ENCODE measurements at places on chromosomes 7 and 10.

GRCh38 chr10:132626019-132626760, 88.6 kb downstream of the INPP5A start:
- DNase-seq: no peak

GRCh38 chr7:144862612-144863319, 26.9 kb upstream of the TPK1 start:
- DNase-seq: no peak

GRCh38 chr7:134435161-134435920, 23.6 kb downstream of the AKR1B1 start:
- DNase-seq: peak; percentile 56

DNA sequence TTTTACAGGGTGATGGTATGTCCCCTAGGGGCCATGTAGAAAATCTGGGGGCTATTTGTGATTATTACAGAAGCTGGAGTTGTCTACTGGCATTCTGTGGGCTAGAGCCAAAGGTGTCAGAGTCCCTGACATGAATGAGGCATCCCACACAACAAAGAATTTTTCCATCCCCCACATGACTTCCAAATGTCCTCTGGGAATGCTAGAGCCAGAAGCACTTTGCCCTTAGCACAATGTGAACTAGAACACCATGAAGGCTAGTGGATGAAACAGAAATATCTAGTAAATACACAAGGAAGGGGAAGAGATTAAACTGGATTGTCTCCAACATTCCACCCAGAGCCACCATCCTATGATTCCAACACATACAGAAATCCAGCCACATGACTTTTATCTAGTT, 46.9 kb downstream of the FAM13C start:
- no peak for DNase-seq

DNA sequence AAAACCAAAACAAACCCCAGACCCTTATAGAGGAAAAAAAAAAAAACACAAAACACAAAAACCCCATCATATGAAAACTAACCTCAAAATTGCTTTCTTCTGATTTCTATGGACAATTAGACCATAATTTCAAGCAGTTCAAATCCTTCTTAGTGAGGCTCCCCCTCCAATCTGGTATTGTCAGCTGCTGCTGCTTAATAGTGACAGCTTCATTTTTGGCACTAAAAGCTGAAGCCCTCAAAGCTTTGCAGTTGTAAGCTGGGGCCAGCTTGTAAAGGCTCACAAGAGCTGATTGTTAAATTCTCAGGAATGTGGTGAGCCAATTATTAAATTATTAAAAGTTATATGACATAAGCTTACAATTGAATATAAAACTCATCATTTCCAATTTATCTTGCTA, 21.9 kb downstream of the ATXN7L1 start:
- no peak for DNase-seq

DNA sequence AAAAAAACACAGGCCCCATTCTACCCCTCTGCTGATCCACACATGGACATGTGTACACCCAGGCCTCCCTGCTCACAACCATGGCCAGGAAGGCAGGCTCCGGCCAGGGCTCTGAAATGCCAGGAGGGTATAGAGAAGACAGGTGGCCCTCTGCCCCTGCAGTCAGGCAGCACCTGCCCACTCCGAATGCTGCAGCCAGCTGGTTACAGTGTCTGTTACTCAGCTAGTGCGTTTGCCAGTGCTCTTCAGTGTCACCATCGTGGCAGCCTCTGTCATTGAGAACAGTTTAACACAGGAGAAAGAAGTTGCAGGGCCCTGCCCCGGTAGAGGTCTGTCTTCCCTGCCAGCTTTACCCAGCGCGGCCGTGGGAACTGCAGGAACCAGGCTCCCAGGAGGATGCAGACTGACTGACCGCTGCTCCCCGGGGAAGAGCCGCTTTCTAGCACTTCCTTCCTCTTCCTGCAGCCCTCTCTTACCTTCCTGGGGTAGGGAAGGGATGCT, 128.8 kb upstream of the FAM20C start:
- DNase-seq: no peak

GRCh38 chr10:1502451-1502850, 234.9 kb downstream of the ADARB2 start:
- no peak for DNase-seq

DNA sequence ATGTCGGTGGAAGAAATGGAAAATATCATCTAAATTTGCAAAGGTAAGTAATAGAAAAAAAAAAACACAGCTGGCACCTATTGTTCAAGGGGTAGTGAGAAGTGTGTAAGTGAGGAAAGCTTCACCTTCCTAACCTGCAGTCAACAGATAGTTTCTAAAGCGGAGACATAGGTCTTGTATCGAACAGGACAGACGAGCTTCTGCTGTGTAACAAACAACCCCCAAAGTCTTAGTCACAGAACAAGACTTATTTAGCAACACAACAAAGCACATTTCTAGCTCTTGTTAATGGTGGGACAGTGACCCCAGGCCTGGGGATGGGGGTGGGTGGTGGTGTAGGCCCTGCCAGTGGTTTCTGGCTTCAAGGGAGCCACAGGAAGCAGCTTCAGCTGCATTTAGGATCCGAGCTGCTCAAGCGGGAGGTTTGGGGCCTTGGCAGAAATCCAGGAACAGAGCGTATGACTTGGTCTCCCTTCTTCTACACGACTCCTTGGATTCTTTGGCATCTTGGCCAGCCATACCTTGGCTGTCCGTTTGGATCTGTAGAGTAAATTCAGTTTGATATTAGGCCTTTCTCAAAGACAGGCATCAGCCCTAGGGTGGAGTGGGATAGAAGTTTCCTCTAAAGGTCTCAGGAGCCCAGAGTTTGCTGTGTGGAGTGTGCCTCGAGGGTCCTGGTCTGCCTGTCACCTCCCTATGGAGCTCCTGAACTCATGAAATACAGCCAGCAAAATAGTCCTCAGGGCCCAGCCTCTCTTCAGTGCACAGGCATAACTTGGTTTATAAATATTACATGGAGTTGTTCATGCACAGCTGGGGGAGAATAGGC, 56.9 kb upstream of the SHH start:
- no peak for DNase-seq

- no peak for DNase-seq
Observed at GRCh38 chr7:139989366-139990141, 73.2 kb downstream of the PARP12 start.

GRCh38 chr10:15787426-15787825, 67.7 kb upstream of the ITGA8 start:
- DNase-seq: no peak

DNA sequence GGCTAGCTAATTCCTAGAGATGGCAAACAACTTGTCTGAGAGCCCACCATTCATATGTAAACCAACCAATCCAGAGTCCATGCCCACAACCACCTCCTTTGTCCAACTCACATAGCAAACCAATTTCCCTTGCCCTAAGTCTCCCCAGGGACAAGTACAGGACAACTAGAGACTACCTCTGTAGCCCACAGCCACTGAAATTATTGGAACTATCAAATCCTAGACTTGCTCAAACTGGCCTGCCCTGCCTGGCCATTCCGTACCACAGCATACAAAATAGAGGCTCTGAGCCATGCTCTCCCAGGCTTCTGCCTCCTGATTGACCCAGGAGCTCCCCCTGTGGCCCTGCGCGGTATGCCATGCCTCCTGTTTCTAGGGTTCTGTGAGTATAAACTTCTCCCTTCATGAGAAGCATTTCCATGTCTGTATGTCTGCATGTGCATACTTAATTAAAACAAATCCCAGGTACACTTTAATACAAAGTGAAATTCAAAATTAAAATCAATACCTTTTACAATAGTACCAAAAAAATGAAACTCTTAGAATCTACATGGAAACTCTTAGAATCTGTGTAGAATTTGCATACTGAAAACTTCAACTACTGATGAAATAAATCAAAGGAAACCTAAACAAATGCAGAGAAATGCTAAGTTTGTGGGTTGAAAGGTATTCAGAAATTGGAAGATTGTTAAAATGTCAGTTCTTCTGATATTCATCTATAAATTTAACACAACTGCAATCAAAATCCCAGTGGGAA, 4.0 kb upstream of the HECW1 start:
- peak; percentile 75 for DNase-seq

DNA sequence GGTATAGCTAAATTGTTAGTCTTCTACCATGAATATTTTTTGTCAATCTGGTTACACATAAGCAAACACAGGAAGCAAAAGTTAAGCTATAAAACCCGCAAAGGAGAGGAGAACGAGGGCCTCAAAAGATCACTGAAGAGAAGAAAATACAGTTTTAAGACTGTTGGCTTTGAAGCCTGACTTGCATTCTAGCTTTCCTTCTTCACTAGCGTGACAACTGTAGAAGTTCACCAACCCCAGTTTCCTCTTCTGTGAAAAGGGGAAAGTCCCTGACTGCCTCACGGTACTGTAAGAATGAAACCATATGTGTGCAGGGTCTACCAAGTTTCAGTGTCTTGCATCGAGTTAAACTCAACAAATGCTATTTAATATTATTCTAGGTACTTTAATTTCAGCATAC, 7.5 kb upstream of the LRRN3 start:
- DNase-seq: no peak

DNA sequence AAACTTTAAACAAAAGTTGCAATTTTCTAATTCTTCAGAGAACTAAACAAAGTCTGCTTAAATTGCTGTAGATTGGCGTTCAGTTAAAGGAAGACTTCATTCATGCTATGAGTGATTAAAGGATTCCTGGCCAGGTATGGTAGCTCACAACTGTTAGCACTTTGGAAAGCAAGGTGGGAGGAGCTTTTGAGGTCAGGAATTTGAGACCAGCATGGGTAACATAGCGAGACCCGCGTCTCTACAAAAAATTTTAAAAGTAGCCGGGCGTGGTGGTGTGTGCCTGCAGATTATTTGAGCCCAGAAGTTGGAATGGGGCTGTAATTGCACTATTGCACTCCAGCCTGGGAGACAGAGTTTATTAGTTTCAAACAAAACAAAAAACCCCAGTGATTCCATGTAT, 13.5 kb upstream of the SCRN1 start:
- no peak for DNase-seq

DNA sequence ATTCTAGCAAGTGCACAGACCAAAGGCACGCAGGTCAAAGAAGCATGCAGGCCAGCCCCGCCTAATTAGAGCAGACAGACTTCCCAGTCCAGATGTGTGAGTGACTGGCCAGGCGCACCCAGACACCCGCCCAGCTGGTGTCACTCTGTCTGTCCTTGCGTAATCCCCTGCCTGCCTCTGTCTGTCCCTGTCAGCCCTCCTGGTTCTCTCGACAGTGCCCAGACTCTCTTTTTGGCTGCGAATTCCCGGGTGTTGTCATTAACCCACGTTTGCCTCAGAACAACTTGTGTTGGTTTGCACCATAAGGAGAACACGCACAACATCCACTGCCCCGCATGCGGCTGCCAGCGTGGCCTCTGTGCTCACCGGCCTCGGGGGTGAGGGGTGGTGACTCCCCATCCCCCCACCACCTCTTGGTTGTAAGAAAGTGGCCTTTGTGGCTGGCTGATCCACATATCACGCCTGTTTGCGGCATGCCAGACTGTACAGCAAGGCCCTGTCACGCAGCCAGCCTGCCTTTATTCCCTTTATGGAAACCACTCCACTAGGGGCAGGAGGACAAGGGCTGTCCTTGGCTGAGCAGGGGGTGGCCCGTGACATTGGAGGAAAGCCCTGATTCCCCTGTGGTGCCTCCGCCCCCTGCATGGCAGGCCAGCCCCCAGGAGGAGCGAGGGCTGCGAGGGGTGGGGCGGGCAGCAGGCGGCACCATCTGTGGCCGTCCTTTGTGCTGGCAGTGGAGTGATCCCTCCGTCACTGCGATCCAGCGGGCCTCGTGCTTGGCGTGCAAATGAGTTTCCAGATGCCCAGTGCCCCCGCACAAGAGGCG, 72.8 kb upstream of the PPIF start:
- peak; percentile 71 for DNase-seq

DNA sequence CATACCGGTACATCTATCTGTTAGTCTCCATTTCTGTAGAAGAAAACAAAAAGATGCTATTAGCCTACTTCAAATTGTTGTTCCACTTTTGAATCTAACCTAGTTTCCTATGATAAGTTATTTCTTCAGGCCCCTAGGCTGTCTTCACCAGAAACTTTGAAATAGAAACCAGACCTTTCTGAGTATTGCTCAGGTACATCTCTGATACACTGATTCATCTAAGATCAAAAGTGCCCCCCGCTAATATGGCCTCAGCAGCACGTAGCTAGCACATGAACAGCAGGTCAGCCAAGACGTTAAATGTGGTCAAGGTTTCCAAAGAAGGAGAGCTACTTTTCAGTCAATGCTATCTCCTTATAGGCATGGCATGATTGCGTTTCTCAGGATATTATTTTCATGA, 23.6 kb downstream of the CTAGE6 start:
- no peak for DNase-seq

GRCh38 chr7:28703037-28703765, 254.9 kb downstream of the TRIL start:
- DNase-seq: no peak

Measured in AG08396 (cell line).